ENCODE measurements at places on chromosomes 16 and 17.
A peak's percentile ranks its signal among the peaks of the same experiment; 100 is the strongest.

DNA sequence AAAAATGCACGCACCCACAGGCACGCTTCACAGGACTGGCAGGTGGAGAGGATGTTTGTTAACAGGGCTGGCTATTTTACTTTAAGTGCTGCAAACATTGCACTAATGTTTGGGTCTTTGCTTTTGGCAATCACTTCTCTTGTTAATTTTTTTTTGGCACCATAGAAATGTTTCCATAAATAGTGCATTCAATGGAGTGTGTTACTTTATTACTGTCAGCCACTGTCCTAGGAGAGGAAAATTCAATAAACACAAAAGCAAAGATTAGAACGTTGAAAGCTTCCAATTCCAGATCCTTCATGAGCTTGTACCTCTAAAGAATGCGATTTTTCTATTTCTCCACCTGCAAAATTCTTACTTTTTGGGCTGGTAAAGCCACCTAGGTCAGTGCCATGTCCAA lies 743.5 kb downstream of the WWOX start:
- no peak for DNase-seq

DNA sequence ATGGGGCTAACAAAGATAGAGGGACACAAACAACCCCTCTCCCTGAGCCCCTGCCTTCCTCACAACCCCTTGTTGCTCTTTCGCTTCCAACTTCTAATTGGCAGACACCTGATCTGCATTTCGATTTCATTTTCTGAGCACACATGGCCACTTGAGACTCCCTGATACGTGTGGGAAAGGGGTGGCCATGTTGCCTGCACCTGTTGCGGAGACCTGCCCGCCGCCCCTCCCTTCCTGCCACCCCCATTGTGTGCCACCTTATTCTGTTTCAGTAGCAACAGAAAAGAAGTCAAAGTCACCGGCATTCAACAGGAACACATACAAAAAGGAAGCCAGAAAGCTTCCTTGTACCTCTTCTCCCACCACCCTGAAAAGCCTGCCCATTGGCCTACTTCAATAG lies 254.7 kb upstream of the SOX9 start:
- no peak for DNase-seq

DNA sequence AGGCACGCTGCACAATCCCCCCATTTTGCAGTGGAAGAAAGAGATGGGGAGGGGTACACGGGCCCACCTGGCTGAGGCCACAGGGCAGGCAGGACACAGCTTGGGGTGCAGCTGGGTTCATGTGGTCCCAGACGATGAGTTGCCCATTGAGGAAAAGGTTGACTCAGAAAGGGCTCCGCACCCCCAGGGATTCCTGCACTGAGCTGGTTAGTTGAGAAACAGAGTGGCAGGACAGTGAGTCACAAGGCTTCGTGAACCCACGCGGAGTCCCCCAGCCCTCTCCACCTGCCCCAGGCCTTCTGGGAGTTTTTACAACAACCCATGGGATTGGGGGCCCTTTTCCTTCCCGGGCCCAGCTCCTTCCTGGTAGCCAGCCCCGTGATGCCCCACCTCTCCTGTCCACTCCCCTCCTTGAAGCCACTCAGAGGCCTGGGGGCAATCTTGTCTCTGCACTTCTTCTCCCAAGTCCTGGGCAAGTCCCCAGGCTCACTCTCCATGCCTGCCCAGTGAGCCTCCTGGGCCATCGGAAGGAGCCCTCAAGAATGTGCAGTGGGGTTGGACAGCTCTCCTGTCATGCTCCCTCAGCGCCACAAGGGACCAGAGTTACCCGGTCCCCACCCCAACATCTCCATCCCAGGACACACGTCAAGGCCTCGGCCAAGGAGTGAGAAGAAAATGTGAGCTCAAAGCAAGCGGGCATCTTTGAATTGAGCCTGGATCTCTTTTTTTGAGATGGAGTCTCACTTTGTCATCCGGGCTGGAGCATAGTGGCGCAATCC lies 251.2 kb downstream of the PARN start:
- no peak for DNase-seq

- DNase-seq: no peak
These were observed 53.1 kb downstream of the LITAF start for GRCh38 chr16:11533588-11533987.

GRCh38 chr17:57068222-57068658 lies 16.8 kb upstream of the AKAP1 start:
- DNase-seq: no peak

DNA sequence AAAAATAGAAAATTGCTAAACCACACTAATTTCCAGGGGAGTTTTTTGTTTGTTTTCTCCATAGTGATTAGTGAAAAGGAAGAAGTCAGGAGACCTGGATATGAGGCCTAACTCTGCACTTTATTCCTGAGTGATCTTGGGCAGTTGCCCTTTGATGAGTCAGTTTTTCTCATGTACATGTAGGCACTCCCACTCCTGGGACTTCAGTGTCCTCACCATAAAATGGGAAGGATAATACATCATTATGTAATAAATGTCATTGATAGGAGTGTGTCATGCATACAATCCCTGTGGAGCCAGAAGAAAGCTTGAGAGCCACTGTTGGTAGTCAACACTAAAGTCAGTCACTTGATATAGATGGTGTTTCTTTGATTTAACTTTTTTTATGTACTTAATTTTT lies 32.5 kb downstream of the WIPF2 start:
- no peak for DNase-seq

DNA sequence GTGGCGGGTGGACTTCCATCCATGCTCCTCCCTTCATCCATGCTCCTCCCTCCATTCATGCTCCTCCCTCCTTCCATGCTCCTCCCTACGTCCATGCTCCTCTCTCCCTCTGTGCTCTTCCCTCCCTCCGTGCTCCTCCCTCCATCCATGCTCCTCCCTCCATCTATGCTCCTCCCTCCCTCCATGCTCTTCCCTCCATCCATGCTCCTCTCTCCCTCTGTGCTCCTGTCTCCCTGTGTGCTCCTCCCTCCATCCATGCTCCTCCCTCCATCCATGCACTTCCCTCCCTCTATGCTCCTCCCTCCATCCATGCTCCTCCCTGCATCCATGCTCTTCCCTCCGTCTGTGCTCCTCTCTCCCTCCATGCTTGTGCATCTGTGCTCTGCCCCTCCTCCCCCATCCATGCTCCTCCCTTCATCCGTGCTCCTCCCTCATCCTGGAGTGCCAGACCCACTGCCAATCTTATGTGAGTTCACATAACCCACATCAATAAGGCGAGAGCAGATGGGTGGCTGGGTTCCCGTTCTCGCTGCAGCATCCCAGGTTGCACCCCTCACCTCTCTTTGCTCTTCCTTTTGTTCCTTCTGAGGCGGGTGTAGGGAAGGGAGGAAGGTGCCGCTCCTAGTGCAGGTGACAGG lies 22.8 kb downstream of the KSR1 start:
- no peak for DNase-seq

GRCh38 chr16:56929639-56930038 lies 2.3 kb upstream of the HERPUD1 start:
- no peak for DNase-seq

- DNase-seq: peak; percentile 53
These were observed 3.6 kb upstream of the WDR81 start for GRCh38 chr17:1720856-1721386.

- no peak for DNase-seq
These were observed 23.2 kb downstream of the MXRA7 start for GRCh38 chr17:76687298-76688164.

- DNase-seq: no peak
These were observed 1.8 kb downstream of the TNS4 start for GRCh38 chr17:40499551-40500189.

- no peak for DNase-seq
These were observed 17.3 kb downstream of the TAC4 start for GRCh38 chr17:49830605-49831004.

GRCh38 chr16:10069374-10069773 lies 112.9 kb downstream of the GRIN2A start:
- no peak for DNase-seq

- DNase-seq: no peak
These were observed 63.6 kb downstream of the SMG6 start for GRCh38 chr17:2239882-2240430.

DNA sequence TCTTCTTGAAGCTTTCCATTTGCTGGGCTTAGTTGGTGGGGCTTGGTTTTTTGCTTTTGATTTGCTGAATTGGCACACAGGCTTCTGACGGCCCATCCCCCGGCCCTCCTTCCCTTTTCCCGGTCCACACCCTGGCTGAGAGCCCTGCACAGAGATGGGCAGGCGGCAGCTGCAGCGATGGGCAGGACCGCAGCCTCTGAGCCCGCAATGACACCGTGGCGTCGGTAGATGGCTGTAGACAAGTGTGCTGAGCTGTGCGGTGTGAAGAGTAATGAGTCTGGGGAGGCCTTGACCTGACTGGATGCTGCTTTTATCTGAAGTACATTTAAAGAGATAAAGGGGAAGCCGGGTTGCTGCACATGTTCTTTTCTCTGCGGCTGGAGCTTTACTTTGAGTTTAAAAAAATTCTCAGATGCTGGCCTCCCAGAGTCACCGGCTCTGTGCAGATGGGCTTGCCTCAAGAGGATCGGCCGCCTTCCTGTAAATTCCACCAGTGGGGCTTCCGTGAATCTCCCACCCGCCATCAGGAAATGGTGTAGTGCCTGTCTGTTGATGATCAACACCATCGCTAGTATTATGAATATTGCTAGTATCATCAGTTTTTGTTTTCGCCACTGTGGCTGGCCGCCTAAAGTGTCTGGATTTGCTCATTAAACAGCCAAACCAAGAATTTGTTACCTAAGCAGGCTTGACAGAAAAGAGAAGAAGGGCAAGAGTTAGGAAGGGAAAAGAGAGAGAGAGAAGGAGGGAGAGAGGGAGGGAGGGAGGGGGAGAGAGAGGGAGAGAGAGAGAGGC lies 245.6 kb upstream of the RBFOX1 start:
- no peak for DNase-seq

DNA sequence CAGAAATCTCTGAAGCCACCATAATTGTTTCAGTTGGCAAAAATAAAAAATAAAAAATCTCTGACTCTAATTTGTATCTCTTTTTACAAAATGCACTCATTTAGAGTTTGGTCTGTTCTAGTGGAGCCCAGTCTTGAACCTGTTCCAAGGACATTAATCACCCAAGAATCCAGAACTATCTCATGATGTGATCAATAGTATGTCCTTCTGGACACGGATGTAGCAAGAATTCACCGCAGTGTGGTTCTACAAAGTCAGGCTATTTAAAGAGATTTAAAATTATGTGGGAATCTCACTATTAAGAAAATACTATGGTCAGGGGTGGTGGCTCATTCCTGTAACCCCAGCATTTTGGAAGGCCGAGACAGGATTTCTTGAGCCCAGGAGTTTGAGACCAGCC lies 21.8 kb upstream of the ANKFN1 start:
- DNase-seq: no peak

Measured in activated gamma-delta T cell treated with anti-CD3 and anti-CD28 coated beads, Interleukin-2, amount 50 U/mL, for 16 hours (primary cell).